Right atrium auricular region (tissue), 2 donors: ENCODE measurements at places on chromosomes 2 and 18. TPM values are rescaled to one million over a fixed set of nuclear protein-coding genes. Genes with fewer than 3 reads are reported as not detected.

GRHL1 gene
- 3.2 TPM for total RNA-seq

RBM43 gene
- total RNA-seq, result 2.0 TPM

FAM110C gene
- total RNA-seq, result 8.3 TPM

CASP10 gene
- total RNA-seq, result 3.5 TPM

RNF125 gene
- 1.7 TPM for total RNA-seq

C18orf32 gene
- total RNA-seq, result 36.0 TPM

IL1F10 gene
- total RNA-seq, result not detected

RTKN gene
- total RNA-seq, result 10.4 TPM
